AG08396 (cell line): ENCODE measurements at places on chromosomes 2 and 18.

DNA sequence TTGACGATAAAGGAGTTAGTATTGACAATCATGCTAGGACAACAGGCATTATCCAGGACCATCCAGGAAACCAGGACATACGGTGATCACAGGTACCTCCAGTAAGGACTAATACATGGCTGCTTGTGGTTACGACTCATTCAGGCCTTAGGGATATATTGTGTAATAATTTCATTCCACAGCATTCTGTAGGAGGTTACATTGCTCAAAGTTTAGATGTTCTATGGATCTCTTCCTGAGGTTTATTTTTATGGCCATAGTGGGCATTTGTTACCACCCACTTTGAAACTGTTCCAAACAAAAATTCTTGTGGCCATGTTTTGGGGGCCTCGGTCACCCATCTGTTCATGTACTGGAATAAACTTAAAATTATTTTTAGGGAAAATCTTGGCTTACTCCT is 431.6 kb downstream of the METTL4 start:
- DNase-seq: peak; percentile 12

DNA sequence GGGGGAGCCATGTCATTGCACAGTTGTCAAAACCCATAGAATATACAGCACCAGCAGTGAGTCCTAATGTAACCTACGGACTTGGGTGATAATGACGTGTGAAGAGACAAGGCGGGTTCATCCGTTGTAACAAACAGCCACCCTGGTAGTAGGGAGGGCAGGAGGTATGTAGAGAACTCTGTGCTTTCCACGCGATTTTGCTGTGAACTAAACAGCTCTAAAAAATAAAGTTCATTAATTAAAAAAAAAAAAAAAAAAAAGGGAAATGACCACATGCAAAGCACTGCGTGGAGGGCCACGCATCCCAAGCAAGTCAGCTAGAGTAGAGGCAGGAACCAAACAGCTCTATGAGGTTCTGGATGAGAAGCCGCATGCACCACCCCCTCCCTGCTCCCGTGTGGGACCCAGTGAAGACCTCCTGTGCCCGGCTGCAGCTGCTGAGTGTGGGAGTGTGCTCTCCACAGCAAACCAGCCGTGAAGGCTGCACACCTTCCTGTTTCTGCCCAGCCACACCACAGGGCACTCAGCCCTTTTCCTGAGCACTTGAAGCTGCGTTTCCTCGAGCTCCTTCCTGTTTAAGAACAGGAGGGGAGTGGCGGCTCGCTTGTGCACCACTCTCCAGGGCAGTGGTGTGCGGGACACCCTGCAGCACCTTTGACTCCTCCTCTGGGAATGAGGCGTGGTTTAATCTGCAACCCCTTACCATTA is 65.6 kb downstream of the ODC1 start:
- no peak for DNase-seq

DNA sequence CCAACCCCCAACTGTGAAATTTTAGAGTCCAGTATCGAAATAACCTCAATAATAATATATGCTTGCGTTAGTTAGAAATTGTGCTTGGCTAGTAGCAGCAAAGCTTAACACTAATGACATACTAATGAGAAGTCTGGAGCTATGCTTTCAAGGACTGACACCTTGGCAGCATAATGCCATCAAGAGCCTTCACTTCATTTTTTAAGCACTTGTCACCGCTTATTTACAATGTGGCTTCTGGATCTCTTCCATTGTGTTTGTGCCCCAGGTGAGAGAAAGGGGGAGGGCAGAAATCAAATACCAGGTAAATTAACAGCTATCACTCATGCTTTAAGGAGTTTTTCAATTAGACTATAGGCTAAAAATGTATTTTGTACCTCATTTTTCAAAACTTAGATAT is 101.5 kb downstream of the CDH7 start:
- no peak for DNase-seq

DNA sequence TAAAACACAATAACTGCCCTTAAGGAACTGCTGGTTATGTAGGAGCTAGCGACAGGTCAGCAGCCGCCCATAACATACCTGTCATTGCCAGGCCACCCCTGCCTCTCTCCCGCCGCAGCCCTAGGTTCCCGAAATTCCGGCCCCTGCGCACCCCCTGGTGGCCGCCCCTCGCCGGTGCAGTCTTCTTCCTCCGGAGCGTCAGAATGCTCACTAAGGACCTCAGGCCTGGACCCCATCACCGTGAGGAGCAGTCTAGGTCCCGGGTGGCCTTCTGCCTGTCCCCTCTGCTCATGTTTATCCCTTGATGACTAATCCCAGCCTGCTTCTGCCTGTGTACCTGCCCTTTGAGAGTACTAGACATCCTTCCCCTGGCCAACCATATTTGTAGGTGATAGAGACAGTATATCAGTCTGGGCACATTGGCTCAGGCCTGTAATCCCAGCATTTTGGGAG is 115.7 kb upstream of the SLC1A4 start:
- peak; percentile 67 for DNase-seq

DNA sequence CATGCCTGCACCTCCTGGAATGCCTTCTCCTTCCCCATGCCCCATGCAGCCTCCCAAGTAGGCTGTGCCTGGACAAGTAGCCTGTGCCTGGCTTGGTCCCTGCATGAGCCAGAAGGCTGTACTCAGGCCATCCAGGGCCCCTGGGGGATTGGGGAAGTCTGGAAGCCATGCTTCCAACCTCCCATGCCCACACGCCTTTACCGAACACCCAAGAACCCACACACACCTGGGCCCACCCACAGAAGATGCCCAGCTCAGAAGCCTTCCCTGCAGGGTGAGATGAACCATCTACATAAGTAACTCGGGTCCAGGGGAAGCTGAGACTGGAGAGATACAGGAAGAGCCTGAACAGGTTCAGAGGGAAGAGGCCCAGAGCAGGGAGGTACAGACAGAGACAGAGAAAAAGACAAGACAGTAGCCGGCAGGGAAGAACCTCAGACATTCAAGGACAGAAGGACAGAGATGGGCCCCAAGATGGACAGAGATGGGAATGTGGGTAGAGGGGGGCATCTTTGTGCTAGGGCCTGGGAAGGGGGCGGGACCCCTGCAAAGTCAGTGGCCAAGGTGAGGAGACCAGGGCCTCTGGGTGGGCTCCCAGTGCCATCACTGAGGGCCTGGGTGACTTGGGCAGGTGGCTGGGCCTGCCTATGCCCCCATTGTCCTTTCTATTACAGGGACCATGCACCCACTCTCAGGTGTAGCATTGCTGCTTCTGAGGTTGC is 4.3 kb downstream of the BIN1 start:
- DNase-seq: no peak

DNA sequence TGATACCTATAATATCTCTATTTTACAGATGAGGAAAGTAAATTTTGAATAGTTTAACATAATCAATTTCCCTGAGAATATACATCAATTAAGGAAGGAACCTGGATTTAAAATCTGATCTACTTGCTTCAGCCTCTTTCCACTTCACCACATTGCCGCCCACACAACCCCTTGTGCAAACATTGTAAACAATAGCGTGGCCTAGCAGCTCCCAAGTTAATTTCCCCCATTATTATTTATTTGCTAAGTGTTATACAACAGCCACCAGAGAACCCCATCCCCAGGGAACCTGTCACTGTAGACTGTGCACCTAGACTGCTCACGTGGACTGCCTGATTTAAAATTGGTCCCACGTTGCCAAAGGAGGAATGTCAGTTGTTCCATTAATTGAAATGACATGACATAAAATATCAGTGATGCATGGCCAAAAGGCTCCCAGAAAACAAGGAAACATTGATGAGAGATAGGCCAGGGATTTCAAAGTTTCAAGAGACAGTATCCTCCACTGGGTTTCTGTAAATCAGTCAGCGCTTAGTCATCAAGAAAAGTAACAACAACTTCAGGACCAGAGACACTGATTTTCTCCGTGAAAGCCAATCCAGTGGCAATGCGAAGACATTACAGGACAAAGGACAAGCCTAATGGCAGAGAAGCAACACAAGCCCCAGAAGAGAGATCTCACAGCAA is 41.3 kb downstream of the SCG2 start:
- no peak for DNase-seq

DNA sequence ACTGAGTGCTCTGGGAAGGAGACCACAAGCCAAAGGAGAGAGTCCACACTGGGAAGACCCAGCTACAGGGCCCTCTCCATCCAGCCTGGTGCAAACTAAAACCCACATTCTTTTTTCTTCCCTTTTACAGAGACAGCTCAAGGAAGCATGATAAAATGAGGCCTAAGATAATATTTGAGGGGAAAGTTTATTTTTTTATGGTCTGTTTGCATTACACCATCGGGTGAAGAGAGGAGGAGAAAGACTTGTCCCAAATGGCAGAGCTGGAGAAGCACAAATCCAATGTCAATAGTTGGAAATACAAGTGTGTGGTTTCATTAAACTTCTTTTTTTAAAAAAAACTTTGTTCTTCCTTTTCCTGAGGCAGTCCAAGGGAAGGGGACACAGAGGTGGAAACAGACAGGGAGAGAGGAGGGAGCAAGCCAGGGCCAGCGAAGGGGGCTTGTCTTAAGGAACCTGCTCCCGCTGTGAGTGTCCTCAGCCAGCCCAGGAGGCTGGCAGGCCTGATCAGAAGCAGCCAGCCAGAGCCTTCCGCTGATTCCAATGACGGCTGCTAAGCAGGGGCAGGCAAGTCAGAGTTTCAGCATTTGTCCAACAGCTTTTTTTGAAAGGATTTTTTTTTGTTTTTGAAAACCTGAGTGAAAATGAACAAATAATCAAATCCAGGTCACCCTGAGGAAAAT is 203.8 kb upstream of the SIX2 start:
- no peak for DNase-seq

DNA sequence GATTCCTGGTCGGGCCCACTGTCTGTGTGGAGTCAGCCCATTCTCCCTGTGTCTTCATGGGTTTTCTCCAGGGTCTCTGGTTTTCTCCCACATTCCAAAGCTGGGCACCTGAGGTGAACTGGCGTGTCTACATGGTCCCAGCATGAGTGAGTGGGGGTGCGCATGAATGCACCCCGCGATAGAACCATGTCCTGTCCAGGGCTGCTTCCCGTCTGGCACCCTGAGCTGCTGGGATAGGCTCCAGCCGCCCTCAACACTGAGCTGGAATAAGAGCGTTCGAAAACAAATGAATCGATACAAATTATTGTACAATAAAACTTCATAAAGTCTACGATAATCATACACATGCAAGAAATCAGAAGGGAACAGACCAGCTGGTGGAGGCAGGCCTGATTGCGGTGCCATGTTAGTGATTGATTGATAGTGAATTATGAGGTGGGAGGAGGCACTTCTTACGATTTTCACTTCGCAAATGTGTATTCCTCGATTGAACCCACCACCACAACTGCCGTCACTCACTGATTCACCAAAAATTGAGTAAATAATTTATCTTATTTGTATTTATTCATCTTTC is 186.6 kb downstream of the MGAT5 start:
- DNase-seq: no peak

DNA sequence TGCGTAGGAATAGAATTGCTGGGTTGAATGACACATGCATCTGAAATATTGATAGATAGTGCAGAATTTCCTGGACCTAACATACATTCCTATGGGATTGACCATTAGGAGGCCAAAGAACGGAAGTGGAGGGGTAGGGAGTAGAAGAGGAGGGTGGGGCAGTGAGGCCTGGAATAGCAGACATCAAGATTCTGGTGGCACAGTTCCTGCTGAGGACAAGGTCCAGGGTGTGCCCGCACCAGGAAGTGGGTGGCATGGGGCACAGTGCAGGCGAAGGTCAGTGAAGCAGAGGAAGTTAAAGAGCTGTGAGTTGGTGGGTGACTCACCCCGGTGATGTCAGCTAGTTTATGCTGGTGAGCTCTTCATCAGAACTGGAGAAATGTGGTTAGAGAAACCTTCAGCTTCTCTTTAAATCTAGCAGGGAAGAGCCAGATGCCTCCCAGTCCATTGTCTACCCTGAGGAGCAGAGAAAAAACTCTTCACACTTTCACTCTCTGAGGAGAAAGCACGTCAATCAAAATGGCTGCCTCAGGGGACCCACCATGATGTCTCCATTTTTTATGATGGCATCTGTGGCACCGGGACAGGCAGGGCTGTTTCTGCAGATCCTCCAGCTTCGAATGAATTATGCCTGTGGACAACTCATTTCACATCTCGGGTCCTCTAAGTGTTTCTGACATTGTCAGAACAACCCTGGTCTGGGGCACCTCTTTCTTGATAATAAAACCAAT is 55.9 kb upstream of the CTLA4 start:
- peak; percentile 52 for DNase-seq

DNA sequence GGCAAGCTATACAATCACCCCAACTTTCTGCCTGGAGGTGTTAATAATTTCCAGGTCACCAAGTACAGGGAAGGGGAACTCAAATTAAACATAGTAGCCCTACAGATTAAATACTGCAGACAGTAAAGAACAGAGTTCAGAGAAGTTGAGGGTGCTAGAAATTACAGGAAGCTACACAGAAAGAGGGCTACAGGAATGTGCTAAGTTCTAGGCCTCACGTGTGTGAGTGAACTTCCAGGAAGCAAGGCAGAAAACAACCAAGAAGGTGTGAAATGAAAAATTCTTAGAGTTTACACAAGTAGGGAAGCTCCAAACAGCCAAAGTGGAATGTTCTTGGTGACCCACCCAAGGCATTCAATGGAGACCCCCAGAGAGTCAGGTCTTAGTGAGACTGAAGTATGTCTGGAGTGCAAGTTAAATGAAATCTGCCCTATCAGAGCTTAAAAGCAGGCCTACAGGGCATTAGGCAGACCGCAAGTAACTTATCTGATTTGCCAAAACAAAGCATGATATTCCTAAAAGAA is 58.1 kb upstream of the RNU4ATAC start:
- no peak for DNase-seq

DNA sequence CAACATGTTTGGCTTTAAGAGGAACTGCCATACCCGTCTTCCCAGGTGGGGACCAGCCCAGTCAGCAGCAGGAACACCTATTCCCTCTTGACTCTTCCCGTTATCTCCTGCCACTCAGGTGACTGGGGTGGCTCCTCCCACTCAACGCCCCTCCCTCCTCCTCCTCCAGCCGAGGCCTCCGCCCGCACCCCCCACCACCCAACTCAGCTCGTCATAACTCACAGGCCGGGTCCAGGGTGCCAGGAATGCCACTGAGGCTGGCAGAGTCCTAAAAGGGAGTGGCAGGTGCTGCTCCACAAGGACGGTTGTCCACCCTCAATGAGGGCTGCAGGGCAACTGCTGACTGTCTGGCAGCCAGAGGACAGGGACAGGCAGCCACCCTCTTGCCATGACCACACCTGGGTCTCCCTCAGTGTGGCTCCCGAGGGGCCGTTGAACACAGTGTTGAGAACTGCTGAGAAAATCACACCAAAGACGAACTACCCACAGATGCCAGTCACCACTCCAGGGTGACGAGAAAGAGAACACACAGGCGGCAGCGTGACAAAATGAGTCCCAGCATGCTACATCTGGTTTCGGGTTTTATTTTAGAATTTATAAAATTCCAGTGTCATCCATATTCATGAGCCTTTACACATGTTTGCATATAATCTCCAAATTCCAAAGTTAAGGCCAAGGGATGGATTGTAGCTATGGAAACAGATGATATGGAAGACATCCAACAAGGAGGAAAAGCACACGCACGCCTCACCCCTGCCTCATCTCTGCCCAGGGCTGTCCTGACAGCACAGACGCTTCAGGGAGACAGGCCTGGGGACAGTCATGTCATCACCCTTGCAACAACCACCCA is 38.5 kb downstream of the ANO7 start:
- no peak for DNase-seq

GRCh38 chr18:11148680-11149440 is 509 bp downstream of the PIEZO2 start:
- DNase-seq: peak; percentile 36

GRCh38 chr18:13436576-13436975 is 218.0 kb downstream of the LDLRAD4 start:
- no peak for DNase-seq
